ENCODE measurements at places on chromosomes 7 and 10.

- DNase-seq = no peak
Measured at GRCh38 chr7:79471699-79472098, 18.2 kb upstream of the MAGI2 start.

GRCh38 chr10:132848951-132849545 lies 63.1 kb upstream of the NKX6-2 start:
- no peak for DNase-seq

DNA sequence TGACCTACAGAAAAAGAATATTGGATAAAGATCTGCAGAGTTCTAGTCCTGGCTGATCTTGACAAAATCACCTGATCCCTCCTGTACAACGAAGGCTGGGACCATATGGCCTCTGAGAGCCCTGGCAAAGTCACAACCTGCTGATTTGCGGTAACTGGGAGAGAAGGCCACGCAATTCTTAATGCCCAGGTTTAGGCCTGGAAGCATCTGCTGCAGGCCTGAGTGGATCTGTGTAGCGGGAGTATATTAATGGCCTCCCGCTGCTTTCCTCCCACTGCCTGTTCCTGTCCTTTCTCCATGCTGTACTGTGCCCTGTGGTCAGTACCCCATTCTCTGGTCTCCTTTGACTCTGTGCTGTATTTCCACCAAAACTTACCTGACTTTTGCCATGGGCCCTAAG lies 24.2 kb downstream of the AKR1B1 start:
- no peak for DNase-seq

- no peak for DNase-seq
Measured at GRCh38 chr10:26044141-26044749, 110.2 kb downstream of the MYO3A start.

GRCh38 chr7:21702303-21702702 lies 159.5 kb downstream of the DNAH11 start:
- DNase-seq = no peak

DNA sequence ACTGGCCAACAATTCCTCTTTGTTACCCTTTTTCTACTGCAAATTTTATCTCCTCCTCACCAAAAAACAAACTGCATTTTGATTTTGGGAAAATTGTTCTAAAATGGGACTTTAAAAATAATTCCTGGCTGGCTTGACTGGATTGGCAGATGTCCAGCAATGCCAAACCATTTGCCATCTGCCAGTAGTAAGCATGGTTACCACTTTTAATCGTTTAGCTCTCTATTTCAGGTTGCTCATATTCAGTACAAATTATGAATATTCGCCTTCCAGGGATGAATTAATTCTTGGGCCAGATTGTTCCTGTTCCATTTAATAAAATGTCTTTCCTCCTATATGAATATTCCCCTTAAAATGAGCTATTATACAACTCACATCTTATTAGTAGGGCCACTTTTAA lies 35.7 kb downstream of the SMNDC1 start:
- no peak for DNase-seq

- DNase-seq = no peak
Measured at GRCh38 chr7:35260246-35260645, 6.3 kb upstream of the TBX20 start.

DNA sequence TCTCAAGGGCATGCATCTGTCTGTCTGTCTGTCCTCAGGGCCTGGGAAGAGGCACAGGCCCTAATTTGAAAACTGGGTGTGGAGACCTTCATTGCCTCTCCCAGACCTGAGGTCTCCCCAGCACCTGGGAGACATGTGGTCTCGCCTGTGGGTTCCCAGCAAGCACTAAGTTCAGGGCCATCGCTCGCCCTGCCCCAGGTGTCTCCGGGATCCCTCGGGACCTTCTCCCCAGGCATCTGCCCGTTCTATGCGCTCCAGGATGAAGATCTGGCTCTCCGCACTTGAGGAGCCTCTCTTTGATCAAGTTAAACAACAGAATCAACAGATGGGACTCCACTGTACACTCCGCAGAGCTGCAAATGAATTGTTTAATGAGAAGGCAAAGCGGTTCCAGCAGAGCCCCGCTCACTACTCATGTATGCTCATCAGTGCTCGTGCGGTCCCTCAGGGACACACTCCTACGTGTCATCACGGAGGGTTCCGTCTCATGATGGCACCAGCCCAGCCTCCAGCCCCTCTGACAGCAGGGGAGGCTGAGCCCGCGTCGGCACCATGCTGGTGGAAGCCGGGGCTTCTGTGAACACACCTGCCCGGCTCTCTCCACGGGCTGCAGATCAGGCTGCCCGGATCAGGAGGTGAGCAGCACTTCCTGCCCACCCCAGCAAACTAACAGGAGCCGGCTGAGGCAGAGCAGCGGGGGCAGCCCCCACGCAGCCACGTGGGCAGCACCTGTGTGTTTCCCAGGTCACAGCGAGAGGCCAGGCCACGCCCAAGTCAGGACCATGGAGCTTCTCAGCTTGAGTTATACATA lies 132.8 kb downstream of the TCERG1L start:
- no peak for DNase-seq

DNA sequence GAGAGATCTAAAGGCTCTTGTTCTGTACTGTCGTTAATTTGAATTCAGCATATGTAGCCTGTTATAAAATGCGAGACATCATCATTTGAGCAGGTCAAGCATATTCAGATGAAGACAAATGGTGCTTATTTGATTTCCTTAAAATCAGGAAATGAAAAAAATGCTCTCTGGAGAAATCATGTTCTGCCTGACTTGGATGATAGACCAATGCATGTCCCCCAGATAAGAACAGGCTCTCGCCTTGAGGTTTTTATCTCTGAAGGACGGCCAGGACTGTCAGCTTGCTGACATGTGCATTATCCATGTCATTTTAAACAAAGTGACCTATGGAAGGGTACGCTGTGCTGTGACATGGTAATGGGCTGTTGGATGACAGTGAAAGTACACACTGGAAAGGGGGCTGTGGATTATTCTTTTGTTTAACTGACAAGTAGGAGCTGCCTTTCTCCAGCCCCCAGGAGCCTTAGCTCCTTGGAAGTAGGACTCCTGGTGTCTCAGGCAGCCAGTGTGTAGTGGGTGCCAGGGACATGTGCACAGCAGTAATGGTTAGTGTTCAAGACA lies 695.1 kb upstream of the GALNT17 start:
- no peak for DNase-seq

DNA sequence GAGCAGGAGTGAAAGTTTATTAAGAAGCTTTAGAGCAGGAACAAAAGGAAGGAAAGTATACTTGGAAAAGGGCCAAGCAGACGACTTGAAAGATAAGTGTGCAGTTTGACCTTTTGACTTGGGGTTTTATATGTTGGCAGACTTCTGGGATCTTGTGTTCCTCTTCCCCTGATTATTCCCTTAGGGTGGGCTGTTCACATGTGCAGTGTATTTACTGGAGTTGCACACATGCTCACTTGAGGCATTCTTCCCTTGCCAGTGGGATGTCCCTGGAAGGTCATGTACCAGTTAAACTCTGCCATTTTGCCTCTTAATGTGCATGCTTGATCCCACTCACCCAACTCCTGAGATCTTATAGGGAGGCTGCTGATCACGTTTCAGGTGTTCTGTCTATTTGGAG lies 23.4 kb upstream of the ARHGAP12 start:
- DNase-seq = no peak

- no peak for DNase-seq
Measured at GRCh38 chr7:75066521-75066920, 7.1 kb downstream of the RCC1L start.

GRCh38 chr10:123257904-123258456 lies 103.8 kb downstream of the BUB3 start:
- DNase-seq = no peak

- DNase-seq = no peak
Measured at GRCh38 chr10:63832686-63833085, 311.5 kb downstream of the REEP3 start.

DNA sequence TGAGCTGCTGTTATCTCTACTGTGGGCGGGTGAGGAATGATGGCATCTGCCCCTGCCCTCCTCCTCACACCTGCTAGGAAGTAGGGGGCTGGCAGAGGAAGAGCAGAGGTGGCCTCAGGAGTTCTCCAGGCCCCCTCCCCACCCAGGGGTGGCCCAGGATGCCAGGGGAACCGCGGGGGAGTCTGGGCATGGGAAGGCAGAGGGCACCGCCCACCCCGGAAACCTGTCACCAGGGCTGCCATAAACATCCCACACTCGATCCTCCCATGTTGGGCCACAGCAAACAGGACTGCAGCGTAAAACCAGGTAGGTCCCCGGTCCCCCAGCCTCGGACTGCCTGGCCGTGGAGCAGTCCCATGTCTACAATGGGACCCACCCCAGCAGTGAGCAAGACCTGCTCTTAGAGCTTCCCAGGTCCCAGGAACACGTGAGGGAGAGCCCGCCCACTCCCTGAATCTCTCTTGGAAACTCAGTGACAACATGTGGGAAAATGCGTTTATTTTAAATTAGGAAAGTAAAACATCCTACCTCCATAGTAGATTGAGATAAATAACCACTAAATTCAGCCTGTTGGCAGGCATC lies 23.4 kb downstream of the EBF3 start:
- no peak for DNase-seq

- DNase-seq = no peak
Measured at GRCh38 chr10:102499356-102499755, 3.2 kb downstream of the ACTR1A start.

DNA sequence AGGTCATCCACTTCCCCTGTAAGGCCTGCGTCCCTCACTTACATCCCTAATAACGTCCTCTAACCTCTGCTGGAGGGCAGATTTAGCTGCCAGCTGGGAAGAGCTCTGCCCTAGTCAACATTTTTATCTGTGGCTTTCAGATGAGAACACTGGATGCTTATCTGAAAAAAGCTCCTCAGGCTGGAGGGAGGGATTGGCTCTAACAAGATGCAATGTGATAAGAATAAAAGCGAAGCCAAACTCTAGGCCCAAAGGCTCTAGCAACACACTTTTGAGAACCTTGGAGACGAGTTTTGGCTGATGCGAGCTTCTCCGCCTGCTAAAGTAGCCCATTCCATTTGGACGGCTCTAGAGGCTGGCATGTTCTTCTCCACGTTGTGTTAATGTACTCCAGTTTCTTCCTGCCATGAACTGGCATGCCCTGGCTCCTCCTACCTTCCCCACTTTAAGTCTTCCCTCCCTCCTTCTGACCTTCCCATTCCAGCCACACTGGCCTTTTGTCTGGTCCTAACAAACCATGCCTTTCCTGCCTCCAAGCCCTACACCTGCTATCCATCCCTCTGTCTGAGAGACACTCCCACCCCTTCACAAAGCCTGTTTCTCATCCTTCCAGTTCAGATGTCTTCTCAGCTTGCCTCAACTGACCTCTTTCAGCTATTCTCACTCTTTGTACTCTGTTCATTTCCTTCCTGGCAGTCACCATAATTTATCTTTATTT lies 62.5 kb upstream of the ATRNL1 start:
- no peak for DNase-seq

DNA sequence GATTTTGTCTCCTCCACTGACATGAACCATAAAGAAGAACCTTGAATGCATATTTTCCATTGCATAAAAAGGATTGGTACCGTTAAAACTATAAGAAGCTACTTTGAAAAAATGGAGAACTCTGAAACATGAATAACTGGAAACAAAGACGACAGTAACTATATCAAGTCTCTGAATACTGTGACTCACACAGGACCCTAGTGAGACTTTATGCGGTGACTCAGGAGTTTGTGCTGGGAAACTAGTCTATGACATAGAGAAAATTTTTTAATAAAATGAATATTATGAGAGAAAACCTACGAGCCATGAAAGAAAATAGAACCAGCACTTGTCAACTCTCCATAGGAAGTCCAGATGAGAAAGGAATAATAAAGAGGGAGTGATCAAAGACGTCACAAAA lies 339.9 kb upstream of the ADARB2 start:
- no peak for DNase-seq

- no peak for DNase-seq
Measured at GRCh38 chr7:143046426-143046851, 5.7 kb upstream of the OR6V1 start.

- DNase-seq = no peak
Measured at GRCh38 chr10:111077785-111078504, 1.1 kb downstream of the ADRA2A start.

DNA sequence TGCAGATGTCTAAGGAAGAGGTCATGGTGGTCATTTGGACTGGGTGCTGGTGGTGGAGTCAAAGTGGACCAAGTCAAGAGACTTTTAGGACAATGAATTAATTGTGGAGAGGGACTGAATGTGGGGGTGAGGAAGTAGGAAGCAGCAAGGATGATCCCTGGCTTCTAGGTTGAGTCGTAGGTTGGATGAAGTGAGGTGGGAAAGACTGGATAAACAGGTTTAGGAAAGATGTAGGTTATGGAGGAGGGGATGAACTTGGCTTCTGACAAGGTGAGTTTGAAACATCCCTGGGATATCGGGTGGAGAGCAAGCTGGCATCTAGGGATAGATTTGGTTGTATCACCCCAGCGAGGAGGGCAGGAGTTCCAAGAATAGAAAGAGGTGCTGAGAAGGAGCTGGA lies 7.6 kb downstream of the SEMA4G start:
- DNase-seq = no peak

- DNase-seq = no peak
Measured at GRCh38 chr10:4174197-4174596, 389.2 kb upstream of the KLF6 start.

DNA sequence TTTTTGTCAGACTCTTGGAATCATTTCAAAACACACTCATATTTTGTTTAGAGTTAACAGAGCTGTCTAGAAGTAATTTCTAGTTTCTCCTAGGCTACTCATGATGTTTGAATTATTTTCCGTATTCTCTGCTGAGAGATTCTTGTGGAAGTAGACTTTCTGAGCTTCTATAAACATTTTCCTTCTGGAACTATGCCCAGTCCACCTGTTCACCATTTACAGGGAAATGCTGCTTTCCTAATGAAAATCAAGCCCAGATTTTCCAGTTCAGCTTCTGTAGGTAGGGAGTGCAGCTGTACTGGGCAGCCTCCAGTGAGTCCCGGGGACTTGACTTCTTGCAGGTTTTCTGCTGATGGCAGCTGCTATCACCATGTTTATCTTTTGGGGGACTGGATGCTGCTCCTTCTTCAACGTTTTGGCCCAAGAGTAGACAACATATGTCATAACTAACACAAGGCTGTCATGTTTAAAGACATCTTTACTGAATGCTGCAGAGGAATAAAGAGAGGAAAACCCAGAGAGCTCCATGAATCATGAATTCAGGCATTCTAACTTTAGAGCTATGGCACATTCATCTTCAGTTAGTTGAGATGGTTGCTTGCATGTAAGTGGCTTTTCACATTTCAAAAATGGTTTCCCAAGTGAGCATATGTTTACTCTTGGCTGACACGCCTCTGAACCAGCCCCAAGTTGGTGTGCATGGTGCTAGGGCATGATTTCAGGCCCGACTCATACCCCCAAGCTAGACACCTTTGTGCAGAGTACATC lies 85.6 kb downstream of the SDK1 start:
- no peak for DNase-seq
